Stimulated activated effector memory CD8-positive, alpha-beta T cell treated with anti-CD3 and anti-CD28 coated beads, Interleukin-12 subunit alpha, Interleukin-12 subunit beta, amount 100 ng/mL, for 72 hours (primary cell): ENCODE measurements at places on chromosomes 1 and 21.

DNA sequence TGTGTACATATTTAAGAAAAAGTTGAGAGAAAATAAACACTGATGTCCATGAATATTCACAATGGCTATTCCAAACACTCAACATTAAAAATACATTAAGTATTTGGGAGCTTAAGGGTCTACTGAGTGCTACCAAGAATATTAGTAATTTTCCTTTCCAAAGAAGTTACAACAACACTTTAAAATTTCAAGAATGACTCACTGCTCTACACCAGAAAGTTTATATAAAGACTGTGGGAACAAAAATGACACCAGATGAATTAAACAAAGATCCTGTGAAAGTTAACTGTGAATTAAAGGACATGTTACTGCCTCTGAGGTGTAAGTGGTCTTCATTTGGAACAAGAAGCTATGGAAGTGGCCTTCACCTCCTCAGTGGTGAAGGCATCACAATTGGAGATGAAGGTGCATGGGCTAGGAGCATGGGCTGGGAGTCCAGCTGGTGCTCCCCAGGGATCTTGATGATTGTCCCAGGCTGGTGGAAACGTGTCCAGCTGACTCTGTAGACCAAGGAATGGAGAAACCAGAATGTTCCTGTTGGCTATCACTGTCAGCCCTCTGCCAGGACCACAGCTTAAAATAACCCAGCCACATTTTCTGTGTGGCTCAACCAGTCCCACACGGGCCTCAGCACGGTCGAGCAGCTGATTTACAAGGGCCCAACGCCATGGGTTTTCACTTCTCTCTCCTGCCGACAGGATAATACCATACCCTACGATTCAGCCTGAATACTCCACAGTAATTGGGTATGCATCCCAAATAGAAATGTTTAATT lies 28.8 kb downstream of the TAF5L start:
- no peak for DNase-seq

GRCh38 chr1:223226271-223226670 lies 83.2 kb upstream of the TLR5 start:
- no peak for DNase-seq

DNA sequence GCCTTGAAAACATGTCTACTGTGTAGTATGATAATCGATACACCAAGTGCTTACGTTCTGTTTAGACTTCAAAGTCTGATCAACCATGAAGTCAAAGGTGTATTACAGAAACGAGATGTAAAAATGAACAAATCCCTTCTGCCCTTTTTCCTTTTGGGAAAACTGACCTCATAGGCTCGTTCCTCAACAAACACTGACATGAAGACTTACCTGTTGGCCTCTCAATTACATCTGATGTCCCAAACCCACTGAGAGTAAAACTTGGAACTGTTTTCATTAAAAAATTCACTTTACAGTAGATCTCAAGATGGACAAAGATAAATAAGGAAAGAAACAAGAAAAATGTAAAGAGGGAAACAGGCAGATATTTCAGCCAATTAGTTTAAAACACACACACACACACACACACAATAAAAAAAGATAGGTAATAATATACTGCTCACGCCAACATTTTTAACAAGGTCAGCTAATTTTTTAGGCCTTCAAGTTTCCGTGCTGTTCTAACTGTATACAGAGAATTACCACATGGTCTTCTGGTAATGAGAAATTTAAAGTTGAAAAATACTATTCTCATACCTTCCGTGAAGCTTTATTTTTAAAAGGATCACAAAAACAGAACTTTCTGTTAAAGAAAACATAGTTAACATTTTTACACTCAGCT lies 2.1 kb downstream of the HMGN1 start:
- no peak for DNase-seq

DNA sequence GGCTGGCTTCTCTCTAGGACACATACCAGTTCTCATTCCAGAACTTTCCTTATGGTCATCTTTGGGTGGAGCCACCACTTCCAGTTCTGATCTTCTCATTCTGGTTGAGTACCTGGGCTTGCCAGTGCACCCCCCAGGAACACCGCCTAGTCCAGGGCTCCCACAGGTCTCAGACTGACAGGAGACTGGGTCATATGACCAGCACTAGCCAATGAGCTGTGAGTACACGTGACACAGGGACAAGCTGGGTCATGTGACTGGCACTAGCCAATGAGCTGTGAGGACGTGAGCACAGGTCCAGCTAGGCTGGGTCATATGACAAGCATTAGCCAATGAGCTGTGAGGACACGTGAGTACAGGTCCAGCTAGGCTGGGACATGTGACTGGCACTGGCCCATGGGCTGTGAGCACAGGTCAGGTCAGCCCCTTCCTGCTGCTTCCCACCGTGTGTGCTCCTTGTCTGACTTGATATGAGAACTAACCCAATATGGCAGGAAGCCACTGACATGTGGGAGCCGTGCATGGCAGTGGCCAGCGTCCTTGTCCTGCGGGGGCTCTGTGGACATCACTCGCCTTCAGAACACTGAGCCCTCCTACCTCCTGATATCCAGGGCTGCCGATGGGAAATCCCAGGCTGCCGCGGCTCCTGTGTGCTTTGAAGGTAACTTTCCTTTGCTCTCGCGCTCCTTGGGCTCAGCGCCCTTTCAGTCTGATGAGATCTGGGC lies 22.7 kb downstream of the KRTAP10-1 start:
- no peak for DNase-seq

DNA sequence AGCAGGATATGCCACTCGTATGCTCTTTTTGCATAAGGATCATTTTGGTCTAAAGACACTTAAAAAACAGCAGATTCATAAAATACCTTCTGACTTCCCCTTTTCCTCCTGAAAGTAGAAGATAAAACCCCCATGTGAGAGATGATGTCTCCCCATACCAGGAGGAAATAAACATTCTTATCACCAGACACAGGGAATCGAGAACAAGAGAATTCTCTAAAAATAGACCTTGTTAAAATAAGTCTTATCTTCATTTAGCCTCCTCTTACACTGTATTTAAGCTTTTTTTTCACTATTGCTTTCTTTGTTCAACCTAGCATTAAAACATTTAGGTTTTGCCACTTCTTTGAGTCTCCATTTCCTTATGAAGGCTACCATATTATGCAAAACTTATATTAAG lies 709.3 kb downstream of the KCNT2 start:
- DNase-seq, result no peak

GRCh38 chr1:209248649-209249279 lies 334.8 kb upstream of the CAMK1G start:
- peak; percentile 67 for DNase-seq

DNA sequence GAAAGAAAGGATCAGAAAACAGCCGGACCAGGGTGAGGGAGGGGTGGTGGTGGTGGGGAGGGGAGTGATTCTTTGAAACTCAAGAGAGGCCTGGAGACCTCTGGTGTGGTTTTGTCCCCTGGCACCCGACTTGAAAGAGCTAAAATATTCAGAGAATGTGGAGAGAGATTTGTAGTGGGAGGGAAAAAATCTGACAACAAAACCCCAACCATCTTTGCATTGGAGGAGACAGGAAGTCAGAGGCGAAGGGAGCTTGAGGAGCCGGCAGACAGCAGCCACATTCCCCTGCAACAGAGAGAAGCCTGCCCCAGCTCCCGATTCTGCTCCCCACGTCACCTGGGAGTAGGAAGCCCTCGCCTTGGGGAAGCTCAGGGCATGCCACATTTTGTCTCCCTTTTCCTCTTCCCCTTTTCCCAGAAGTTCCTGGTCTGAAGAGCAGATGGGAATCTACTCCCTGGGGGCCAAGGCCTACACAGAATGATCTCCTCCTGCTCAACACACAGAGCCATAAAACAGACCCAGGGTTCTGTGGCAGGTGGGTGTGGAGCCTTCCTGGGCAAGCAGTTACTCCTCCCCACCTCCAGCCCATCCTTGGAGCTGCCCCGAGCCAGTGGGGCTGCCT lies 84.9 kb downstream of the ITPKB start:
- no peak for DNase-seq

GRCh38 chr1:39132505-39133339 lies 71.8 kb upstream of the MACF1 start:
- DNase-seq, result no peak

DNA sequence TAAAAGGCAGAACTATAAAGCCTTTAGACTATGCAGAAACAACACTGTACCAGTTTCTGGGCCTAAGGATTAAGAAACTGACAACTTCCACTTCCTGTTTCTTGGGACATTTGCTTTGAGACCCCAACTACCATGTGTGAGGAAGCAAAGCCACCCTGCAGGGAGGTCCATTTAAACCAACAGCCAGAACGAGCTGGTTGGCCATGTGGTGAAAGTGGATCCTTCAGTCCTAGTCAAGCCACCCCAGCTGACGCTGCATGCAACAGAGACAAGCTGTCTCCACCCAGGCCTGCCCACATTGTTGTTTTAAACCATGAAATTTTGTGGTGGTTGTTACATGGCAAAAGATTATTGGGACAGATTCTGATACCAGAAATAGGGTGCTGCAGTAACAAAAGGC lies 31.8 kb upstream of the SLFNL1 start:
- no peak for DNase-seq

DNA sequence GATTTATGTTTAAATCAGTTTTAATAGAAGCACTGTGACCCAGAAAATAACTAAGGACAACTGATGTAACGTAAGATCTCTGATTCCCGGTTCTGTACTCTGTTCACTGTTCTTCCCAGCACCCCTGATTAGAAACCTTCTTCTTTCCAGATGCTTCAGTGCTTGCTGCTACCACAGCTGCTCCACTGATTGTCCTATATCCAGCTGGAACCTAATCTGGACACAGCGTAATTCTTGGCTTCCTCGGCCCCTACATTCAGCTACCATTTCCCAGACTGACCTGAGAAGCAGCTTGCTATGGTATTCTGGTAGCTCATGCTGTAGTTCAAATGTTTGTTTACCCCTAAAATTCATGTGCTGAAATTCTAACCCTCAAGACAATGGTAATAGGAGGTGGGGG lies 302.7 kb downstream of the GRIK1 start:
- DNase-seq, result no peak

DNA sequence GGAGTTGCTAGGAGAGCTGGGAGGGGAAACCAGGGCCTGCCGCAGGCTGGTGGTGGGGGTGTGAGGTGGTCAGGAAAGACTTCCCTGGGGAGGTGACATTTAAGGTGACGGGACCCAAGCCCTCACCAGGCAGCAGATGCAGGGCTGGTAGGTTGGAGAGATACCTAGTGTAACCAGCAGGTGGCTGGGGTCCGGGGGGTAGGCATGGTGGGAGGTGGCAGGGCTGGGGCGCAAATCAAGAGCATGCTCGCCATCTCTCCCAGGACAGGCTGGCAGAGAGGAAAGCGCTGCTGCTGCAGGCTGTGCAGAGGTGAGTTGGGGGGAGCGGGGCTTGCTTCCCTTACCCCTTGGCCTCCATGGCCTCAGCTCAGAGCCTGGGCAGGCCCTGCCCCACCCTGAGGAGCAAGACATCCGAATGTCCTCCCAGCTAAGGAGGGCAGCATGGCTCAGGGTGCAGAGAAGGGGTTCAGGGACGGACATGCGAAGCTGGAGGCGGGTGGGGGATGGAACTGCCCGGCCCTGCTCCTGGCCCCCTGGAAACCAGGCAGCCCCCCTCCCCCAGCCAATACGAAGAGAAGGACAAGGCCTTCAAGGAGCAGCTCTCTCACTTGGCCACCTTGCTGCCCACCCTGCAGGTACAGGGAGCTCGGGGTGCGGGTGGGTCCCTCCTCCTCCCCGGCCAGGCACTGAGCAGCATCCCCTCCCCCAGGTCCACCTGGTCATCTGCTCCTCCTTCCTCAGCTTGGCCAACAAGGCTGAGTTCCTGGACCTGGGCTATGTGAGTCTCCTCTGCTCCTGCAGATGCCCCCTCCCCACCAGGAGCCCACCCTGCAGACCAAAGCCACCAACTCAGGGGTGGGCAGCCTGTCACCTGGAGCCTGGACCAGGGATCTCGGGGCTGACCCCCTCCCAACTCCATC lies 4.0 kb downstream of the RNF207 start:
- no peak for DNase-seq

DNA sequence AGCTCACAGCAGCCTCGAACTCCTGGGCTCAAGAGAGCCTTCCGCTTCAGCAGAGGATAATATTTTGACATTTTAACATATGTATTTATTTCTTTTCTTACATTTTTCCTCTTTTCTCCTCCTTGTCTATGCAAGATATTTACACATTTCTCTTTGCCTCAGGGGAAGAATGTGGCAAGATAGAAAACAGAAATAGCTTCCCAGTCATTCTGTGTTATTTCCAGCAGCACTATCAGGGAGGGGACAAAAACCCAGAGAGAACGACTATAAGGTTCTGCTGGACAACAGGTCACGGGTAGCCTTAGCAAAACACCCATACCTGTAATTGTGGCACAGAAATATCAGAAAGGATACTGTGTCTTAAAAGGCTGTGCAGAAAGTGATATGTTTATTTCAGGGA lies 7.9 kb downstream of the CD1D start:
- DNase-seq, result no peak

GRCh38 chr1:231187571-231187970 lies 25.7 kb downstream of the TRIM67 start:
- no peak for DNase-seq
